ENCODE measurements at places on chromosomes 7 and 10.

DNA sequence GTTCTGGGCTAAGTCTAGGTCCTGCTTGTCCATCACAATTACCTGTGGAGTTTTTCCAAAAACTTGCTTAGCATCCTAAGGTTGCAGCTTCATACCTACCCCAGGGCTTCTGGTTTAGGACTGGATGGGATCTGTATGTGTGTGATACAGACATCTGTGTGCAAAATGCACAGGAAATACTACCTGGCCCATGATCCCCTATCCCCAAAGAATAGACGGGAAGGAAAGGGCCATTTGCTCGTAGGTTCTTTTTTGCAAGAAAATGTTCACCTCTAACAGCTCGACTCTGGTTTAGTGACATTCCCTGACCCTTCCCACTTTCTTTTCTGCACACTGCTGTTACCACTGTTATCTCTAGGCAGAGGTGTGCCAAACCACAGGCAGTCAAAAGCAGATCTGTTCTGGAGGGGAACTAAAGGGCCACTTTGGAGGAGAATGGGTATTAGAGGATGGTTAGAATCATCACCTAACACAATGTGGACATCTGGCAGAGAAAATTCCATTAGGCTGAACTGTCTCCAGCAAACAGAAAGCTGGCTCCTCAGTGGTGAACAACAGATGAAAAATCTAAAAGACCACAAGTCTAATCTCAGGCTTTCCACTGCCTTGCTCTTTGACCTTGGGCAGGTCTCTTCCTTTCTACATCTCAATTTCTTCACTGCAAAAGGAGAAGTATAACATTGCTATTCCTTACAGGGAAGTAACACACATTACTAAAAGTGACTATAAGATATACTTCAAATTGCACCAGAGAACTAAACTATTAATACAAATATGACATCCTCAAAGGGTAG lies 107.4 kb downstream of the UBE2H start:
- peaks cover 27% of the 10 kb centered on the region for H3K4me1 ChIP-seq
- no peak overlapping the region for H3K27ac ChIP-seq
- no peak overlapping the region for H3K4me3 ChIP-seq
- H3K27me3 ChIP-seq: no peaks in the 10 kb centered on the region

GRCh38 chr7:21898265-21898930 lies 47.3 kb downstream of the CDCA7L start:
- no peak for DNase-seq
- H3K36me3 ChIP-seq: no peaks in the 10 kb centered on the region

DNA sequence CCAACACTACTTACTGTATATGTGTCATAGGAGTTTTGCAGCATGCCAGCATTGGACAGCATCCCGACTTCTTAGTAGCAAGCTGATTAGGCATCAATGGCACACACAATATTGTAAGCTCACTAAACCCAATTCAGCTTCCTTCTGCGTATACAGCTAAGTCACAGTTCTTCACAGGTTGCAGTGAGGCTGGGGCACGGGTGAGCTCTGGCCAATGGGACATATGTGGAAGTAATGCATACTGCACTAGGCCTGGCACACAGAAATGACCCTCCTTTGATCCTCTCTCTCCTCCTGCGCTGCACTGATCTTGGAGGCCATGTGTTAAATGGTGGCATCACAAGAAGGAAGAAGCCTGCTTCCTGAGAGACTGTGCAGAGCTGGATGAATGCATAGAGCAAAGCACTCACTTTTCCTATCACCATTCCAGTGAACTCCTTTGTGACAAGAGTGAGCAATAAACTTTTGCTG lies 11.9 kb downstream of the RAB11FIP2 start:
- no peak overlapping the region for H3K27ac ChIP-seq
- no peak for DNase-seq
- no peaks in the 10 kb centered on the region for H3K4me1 ChIP-seq
- no peaks in the 10 kb centered on the region for H3K36me3 ChIP-seq
- no peaks in the 10 kb centered on the region for H3K27me3 ChIP-seq
- H3K4me3 ChIP-seq: no peak overlapping the region

DNA sequence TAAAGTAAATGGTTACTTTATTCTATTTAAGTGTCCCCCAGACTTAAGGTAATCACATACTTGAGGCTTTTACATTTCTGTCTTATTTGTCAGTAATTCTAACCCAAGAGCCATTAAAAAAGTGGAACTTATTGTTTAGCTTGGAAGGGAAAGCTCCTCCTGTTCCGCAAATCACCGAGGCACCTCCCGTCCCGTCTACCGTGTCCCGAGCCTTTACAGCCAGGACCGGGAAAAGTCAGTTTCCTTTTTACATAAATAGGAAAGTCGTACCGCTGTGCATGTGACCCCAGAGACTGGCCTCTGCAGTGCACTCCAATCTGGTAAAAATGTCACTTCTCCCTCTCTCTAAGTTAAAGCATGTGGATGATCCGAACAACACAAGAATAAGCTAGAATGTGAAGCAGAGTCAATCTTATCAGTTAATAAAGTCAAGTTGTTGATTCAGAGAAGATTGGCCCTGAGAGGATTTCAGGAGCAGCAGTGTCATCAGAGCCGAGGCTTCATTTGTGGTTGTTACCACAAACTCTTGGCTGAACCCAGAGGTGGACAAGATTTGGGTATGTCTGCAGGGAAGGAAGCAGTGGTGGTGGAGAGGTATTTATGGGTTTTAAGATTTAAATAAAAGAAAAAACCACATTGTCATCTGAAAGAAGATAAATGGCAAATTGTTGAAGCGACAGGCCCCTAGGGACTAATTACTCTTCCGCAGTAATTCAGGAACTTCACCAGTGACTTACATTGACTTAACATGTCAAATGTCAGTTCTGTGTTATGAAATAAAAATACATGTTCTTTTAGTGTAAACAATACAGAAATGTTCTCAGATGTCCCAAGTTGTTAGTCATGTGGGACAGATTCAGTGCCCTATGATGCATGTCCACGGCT lies 316.6 kb upstream of the ZNF32 start:
- H3K4me1 ChIP-seq: no peaks in the 10 kb centered on the region
- DNase-seq: no peak
- H3K4me3 ChIP-seq: no peak overlapping the region
- H3K36me3 ChIP-seq: no peaks in the 10 kb centered on the region
- no peaks in the 10 kb centered on the region for H3K27me3 ChIP-seq

DNA sequence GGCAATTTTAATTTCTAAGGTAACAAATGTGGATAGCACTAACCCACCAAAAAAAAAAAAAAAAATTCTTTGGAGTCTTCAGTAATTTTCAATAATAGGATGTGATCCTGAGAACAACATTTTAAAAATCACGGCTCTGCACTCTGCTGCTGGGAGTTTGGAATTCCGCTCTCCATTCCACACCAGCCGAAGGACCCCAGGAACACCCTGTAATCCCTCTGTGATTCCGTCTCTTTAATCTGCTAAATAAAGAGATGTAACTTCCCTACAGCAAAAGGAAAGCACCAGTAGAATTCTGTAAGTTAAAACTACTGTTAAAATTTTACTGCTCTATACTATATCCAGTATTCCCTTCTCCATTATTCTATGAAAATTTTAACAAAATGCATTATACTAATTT lies 284.5 kb downstream of the PTPRN2 start:
- no peaks in the 10 kb centered on the region for H3K27me3 ChIP-seq
- H3K27ac ChIP-seq: no peak overlapping the region
- no peaks in the 10 kb centered on the region for H3K4me1 ChIP-seq
- no peaks in the 10 kb centered on the region for H3K36me3 ChIP-seq

DNA sequence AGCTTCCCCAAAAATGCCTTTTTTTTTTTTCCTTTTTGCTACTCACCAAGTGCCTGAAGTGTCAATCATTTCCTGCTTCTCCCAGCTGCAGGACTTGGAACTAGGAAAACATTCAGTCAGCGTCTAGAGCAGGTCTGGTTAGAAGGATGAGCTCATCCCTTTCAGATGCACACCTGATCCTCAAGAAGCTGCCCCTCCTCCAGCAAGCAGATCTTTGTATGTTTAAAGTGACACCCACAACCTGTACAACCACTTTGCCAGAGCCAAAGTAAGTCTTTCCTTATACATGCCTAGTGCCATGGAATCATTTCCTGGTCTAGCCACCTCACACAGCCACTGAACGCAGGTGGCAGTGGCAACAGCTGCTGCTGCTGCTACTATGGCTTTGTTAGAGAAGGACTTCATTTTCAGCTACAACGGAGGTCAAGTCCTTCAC lies 10.4 kb upstream of the USP54 start:
- no peaks in the 10 kb centered on the region for H3K27me3 ChIP-seq
- H3K4me1 ChIP-seq: peaks cover 24% of the 10 kb centered on the region
- H3K4me3 ChIP-seq: peak overlapping the region; percentile 13
- H3K36me3 ChIP-seq: no peaks in the 10 kb centered on the region

DNA sequence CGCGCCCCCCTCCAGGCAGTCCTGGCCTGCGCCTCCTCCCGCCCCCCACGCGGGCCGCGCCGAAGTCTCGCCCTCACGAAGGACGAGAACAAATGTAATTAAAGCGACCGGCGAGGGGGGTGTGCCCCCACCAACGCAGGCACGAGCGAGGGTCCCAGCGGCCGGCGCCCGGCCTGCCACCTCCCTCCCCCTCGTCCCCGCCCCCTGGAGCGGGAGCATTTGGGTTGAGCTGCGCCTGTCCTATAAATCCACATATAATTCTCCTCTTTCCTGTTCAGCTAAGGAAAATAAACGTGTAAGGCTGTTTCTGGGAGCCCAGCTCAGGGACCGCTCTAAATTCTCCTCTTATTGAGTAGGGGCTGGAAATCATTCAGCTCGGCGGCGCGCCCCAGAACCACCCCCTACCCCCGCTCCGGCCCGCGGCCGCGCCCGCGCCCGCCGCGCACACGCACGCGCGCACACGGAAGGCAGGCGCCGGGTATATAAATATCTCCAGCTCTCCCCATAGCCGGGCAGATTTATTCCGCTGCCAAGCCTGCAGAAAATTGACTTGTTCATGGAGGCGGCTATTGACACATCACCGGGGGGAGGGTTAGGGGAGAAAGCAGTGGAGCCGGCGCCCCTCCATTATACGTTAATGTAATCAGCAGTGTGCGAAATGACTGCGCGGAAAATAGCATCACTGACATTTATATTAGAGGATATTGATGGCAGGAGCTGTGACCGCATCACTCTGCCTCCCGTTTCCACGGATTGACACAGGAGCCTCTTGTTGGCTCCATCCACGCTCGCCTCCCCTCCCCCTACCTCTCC lies 61.6 kb upstream of the BTRC start:
- no peaks in the 10 kb centered on the region for H3K36me3 ChIP-seq
- H3K27ac ChIP-seq: no peak overlapping the region
- H3K4me1 ChIP-seq: peaks cover 26% of the 10 kb centered on the region
- H3K27me3 ChIP-seq: peaks cover 5% of the 10 kb centered on the region

DNA sequence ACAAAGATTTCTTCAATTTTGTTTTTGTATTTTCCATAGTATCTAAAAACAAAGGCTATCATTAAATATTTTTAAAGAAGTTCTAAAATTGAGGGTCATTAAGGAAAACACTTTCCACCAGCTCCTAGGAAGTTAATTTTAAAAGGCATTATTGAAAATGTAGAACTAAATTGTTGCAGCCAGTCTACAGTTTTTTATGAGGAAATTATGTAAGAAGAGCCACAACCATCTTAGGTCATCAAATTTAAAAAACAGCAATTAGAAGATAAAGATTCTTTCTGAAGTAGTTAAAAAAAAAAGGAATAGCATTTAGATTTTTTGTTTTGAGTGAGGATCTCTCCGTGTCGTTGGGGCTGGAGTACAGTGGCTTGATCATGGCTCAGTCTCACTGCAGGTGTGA lies 161.7 kb downstream of the NRBF2 start:
- H3K27me3 ChIP-seq: no peaks in the 10 kb centered on the region
- no peak overlapping the region for H3K27ac ChIP-seq
- no peaks in the 10 kb centered on the region for H3K4me1 ChIP-seq
- no peak overlapping the region for H3K4me3 ChIP-seq
- no peaks in the 10 kb centered on the region for H3K36me3 ChIP-seq

GRCh38 chr7:52708846-52709245 lies 326.6 kb upstream of the POM121L12 start:
- no peak for DNase-seq
- H3K27me3 ChIP-seq: no peaks in the 10 kb centered on the region
- H3K36me3 ChIP-seq: no peaks in the 10 kb centered on the region
- H3K4me1 ChIP-seq: no peaks in the 10 kb centered on the region
- no peak overlapping the region for H3K4me3 ChIP-seq

GRCh38 chr10:82402906-82403401 lies 528.0 kb downstream of the NRG3 start:
- no peak overlapping the region for H3K4me3 ChIP-seq
- H3K27ac ChIP-seq: no peak overlapping the region

DNA sequence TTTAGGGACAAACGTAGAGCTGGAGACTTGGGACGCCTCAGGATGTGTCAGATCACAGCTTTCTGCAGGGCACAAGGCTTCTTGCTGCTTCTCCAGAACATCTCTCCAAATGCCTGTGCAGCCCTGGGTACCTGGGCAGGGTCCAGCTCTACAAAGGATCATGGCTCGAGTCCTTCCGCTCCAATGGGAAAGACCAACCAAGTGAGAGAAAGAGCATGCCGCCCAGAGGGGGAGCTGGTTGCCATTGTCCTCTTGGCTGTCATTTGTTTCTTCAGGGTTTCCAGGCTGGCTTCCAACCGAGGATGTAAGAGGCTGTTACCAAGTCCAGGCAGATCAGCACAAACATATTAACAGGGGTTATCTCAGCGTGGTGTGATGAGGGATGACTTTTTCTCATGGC lies 5.6 kb upstream of the LEP start:
- H3K4me3 ChIP-seq: no peak overlapping the region
- no peak for DNase-seq
- H3K4me1 ChIP-seq: peaks cover 20% of the 10 kb centered on the region
- H3K36me3 ChIP-seq: no peaks in the 10 kb centered on the region

DNA sequence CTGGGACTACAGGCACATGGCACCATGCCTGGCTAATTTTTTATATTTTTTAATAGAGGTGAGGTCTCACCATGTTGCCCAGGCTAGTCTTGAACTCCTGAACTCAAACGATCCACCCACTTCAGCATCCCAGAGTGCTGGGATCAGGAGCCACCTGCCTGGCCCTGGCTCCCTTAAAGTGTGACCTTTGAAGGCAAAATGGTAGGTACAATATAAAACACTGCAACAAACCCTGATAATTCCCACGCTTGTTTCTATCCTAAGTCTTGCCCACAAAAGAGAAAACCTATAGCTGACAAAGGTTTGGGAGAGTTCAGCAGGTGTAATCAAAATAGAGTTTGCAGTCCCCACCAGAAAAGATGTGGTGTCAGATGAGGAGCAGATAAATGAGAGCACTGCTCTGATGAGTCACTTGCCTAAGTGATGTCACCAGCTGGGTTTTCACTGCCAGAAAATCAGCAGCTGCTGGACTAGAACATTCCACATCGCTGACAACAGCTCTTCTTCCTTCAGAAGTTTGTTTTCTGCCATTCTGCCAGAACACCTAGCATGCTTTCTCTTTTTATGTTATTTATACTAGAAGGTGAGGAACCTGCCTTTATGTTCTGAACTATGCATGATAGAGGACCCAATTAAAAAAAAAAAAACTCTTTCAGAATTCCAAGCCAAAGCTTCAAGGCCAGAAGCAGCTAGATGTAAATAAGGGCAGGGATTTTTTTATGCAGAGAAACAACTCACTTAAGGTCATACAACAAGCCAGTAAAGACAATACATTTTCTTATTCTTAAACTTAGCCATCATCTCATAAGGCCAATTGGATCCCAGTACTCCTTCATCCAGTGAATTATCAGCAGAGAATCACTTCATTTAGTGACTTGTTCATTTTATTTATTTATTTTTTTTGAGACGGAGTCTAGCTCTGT lies 18.0 kb downstream of the PURB start:
- no peaks in the 10 kb centered on the region for H3K36me3 ChIP-seq
- no peak overlapping the region for H3K27ac ChIP-seq
- no peak overlapping the region for H3K4me3 ChIP-seq
